SK-N-SH (cell line): ENCODE measurements at places on chromosomes 7 and 10.
A peak's percentile ranks its signal among the peaks of the same experiment; 100 is the strongest.

DNA sequence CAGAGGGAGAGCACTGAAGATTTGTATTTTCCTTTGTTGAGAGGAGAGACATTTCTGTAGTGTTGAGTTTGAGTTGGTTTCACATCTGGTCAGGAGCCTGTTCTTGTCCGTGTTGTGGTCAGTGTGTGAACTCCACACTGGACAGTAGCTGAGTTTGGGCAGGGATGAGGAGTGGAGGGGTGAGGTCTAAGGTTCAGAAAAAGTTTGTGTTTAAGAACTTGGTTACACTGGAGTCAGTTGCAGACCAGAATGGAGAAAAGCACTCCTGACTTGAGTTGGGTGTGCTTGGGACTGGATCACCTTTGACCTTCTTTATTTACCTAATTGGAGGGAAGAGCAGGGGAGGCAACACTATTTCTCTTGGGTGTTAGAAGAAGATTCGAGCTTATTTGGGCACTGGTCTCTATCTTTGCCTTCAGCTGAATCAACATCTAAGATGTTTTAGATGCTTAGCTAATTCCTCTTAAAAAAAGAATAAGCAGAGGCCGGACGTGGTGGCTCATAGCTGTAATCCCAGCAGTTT, 8.9 kb downstream of the LRMDA start:
- DNase-seq = no peak

DNA sequence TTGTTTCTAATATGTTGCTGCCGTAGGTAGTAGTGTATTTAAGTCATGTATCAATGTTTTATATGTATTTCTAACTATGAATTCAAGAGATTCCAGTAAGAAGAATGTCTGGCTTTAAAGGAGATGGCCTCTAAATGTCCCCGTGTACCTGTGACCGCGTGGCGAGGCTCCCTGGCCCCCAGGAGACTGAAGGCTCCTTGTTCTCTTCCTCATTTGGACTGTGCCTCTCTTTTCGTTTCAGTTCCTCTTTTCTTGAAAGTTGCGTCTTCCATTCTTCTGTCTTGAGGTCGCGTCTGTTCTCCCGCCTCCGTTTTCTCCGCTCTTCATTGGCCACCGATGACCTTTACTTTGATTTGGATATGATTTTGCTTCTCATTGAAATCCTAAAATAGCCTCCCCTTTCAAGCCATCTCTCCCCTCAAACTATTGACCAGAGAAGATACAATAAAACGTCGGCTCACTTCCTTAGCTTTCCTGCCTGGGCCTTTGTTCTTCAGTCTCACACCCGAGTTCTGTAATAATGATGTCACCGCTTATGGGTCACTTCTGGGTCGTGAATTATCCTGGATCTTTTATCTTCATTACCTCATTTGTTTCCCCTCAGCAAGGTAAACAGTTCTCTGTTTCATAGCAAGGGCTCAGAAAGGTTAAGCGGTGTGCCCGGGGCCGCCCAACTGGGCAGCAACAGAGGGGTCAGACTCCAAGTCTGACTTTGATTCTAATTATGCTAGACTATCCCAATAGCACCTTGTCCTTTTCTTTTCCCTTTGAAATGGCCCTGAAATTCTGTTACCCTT, 28.7 kb downstream of the WIPI2 start:
- DNase-seq = no peak

GRCh38 chr10:7797582-7797981, 9.6 kb downstream of the ATP5F1C start:
- DNase-seq = peak; percentile 17

DNA sequence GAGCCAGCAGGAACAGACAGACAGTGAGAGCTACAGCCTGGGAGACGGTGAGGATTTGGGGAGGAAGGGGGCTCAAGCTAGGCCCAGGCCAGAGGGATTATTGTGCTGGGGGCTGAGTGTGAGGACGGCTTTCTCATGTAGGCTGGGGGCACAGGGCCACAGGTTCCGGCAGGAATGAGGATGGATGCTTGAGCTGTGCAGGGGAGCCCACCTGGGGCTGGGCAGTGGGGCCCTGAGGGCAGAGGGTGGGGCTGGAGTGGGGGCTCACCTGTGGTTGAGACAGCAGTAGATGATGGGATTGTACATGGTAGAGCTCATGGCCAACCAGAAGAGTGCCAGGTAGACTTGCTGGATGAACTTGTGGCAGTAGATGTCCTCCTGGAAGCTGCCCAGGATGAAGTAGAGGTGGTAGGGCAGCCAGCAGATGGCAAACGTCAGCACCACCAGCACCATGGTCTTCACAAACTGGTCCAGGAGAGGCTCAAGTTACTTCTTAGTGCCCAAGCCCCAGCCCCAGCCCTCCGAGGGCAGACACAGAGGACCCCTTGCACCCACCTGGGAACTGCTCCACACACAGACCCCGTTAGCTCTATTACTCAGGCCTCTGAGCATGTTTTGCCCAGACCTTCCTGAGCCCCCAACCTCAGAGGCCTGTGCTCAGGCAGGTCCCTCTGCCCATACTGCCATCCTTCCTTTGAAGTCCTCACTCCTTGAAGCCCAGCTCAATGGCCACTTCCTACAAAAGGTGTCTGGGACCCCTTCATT, 9.7 kb downstream of the TACR2 start:
- no peak for DNase-seq

DNA sequence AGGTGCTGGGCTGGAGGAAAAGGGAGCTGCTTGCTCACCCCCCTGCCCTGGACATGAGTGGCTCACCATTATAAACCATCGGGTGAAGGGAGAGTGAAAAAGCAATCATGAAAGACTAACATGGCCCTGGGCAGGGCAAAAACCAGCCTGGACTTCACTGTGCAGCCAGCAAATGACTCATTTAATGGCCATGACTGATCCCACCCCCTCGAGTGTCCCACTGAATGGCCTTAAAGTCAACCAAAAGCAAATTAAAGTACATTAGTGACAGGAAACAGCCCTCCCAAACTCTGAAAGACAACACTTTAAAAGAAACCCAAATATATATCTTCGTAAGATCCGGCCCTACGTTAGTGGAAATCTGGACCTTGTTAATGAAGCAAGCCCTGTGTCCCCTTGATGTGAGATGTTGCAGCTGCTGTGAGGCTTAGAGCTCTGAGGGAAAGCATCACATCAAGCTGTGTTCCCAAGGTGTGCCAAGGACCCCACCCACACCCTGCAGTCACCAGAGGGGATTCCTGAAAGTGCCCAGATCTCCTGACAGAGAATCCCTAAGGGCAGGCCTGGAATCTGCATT, 31.2 kb downstream of the ADCYAP1R1 start:
- DNase-seq = no peak
